ENCODE measurements at places on chromosomes 7 and 10.

- DNase-seq = no peak
Measured at GRCh38 chr7:51123322-51124019, 193.1 kb downstream of the COBL start.

- DNase-seq = no peak
Measured at GRCh38 chr10:30647089-30647488, 17.5 kb upstream of the LYZL2 start.

DNA sequence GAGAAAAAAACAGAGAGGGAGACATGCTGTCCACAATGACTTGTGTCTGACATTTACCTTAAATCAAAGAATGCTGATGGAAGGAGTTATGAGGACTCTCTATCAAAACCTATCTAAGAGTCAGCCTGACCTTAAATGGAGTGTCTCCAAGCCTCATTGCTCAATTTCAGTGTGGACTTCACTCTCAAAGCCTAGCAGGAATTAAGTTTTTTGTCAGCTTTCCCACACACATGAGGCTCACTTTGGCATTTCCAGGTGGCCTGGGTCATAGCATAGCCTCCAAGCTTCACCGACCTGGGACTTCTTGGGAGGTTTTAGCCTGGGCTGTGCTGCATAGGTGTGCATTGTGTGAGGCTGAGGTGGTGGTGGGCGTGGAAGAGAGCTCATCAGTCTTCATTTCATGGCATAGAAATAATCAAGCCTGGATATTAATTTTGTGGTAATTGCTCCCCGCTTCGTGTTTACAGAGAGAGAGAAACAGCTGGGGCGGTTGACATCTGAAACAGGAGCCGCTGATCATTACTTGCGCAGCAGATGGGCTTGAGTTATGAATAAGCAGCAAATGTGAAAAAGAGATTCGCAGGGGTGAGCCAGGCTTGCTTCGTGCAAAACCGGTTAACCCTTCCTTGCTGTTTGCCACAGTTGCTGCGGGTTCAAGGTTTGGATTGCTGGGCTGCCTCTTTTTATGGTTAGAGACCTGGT is 647.8 kb downstream of the INHBA start:
- no peak for DNase-seq

- no peak for DNase-seq
Measured at GRCh38 chr10:22779331-22780019, 65.1 kb upstream of the PIP4K2A start.

- no peak for DNase-seq
Measured at GRCh38 chr10:22646388-22646853, 68.0 kb downstream of the PIP4K2A start.

- DNase-seq = no peak
Measured at GRCh38 chr10:120517196-120517595, 60.2 kb downstream of the PLPP4 start.

DNA sequence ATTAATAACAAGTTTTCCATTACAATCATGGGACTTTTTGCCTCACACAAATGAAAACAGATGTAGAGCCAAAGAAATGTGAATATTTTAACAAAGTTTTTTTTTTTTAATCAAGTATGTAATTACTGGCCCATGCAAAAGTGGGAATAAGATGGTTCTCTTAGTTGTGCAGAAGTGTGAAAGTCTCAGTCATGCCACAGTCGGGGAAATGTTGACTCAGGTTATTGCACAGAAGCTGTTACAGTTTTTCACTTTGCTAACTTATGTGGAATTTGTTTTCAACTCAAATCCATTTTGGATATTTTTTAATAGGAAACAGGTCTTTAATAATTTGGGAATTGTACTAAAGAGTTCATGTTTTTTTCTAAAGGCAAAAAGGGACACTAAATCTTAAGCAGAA is 44.0 kb upstream of the CAV2 start:
- DNase-seq = no peak

DNA sequence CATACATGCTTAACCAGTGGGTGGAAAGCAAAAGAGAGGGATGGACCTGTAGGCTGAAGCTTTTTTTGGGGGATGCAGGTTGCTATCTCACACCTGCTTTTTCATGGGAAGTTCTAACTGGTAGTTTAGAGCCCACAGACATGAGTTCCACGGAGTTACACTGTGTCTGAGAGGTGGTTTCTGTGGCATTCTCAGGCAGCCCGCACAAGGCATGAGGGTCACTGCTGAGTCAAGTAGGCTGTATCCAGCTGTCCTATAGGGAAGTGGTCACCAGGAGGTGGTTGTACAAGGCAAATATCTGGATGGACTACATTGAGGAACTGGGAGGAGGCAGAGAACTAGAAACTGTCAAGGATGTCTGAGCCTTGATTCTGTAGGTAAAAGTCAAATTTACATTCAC is 351.0 kb upstream of the POM121L12 start:
- no peak for DNase-seq

DNA sequence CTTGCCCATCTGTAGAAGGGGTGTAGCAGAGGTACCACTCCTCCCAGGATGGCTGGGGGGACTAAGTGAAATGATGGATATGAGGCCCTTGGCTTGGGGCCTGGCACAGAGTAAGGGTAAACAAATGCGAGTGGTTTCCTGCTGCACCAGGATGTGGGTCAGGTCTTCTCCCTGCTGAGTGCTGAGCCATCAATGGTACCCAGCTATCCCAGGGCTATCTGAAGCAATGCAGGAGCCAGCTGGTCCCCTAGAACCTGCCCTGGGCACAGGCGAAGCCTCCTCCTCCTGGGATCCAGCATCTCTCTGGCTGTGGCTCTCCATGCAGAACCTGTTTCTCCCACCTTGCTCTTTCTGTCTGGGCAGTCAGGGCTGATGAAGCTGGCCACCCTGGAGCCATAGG is 20.9 kb upstream of the GOLGA7B start:
- no peak for DNase-seq

GRCh38 chr7:159306012-159306411 is 161.3 kb upstream of the VIPR2 start:
- no peak for DNase-seq

- DNase-seq = no peak
Measured at GRCh38 chr10:77889277-77889903, 37.2 kb downstream of the DLG5 start.

GRCh38 chr10:121027371-121027770 is 176.2 kb downstream of the WDR11 start:
- no peak for DNase-seq

DNA sequence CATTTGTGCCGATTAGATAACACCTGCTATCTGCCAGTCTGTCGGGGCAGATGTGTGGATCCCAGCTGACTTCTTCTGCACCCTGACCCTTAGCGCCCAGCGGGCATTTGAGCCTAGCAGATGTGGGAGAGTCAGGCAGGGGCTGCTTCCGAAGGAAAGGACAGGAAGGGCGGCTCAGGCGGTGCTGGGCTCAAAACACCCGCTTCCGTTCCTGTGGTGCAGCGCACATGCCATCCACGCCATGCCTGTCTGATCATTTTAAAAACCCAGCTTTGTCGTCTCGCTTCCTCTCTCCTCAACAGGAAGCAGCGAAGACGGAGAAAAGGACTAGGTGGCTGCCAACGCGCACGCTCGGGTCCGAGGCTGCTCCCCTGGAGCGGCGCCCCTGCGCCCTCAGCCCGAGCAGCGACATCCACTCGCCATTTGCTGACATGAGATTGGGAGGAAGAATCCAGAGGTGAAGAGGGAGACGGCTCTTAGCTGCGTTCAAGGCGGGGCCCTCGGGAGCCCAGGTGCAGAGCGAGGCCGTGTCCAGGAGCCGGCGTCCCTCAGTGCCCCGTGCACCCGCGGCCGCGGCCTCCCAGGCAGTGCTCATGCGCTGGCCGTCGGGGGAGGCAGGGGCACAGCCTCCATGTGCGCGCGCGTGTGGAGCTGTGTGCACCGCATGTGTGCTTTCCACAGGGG is 5.9 kb upstream of the BHLHA15 start:
- no peak for DNase-seq

GRCh38 chr10:127449490-127449889 is 99.6 kb upstream of the NPS start:
- DNase-seq = no peak

DNA sequence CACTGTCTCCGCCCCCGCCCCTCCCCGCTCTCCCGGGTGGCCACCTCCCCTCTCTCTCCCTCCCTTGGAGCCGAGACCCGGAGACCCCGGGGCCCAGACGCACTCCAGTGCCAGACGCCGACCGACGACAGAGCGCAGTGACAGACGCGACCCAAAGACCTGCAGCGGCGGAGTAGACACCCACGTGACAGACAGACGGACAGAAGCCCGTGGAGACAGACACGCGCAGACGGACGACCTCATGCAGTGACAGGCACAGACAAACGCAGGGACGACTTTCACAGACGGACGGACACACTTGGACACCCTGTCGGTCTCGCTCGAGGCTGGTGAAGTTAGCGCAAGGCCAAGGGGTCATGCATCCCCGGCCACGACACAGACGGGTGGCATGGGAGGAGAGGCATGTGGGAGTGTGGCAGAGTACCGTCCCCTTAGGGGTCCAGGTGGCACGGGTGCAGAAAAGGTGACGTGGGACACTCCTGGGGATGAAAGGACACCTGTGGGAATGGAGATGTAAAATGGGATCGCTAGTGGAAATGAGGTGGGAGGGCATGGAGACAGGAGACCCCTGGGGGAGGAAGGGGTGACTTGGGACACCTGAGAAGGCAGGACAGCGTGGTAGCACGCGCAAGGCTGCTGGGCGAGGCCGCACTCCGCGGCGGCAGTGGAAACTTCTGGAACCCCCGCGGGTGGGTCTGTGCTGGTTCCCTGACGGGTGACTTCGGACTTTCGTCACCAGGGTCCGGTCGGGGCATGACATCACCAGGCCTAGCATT is 456 bp upstream of the ACHE start:
- no peak for DNase-seq

DNA sequence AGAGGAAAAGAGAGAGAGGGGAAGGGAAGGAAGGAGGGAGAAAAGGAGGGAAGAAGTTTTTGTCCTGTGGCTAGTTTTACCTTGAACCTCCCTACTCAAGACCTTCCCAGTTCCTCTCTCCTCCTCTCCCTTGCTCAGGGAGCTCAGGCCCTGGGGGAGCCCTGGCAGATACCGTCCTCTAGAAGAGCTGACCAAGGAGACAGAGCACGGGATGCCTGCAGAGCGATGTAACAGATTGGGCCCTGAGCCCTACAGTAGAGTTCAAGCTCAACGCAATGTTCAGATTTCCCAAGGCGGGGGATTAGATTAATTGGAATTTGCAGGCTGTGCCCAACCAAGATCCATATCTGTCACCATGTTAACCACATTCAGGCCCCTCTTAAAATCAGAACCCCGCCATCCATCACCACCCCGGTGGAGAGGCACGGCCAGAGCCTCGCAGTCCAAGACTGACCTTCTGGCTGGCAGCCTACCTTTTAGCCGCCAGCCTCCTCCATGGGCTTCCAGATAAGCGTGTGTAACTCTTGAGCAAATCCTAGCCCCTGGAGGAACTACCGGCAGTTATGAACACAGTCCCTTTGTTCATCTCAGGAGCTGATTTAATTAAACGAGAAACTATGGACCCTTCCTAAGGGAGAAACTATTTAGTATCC is 70.6 kb downstream of the KCNMA1 start:
- no peak for DNase-seq

GRCh38 chr7:148803094-148803493 is 81.0 kb downstream of the EZH2 start:
- no peak for DNase-seq

- no peak for DNase-seq
Measured at GRCh38 chr7:77727527-77727926, 31.3 kb downstream of the RSBN1L start.

- DNase-seq = no peak
Measured at GRCh38 chr7:45681596-45682357, 107.6 kb downstream of the ADCY1 start.

GRCh38 chr7:18289788-18290187 is 205.8 kb upstream of the HDAC9 start:
- DNase-seq = no peak

DNA sequence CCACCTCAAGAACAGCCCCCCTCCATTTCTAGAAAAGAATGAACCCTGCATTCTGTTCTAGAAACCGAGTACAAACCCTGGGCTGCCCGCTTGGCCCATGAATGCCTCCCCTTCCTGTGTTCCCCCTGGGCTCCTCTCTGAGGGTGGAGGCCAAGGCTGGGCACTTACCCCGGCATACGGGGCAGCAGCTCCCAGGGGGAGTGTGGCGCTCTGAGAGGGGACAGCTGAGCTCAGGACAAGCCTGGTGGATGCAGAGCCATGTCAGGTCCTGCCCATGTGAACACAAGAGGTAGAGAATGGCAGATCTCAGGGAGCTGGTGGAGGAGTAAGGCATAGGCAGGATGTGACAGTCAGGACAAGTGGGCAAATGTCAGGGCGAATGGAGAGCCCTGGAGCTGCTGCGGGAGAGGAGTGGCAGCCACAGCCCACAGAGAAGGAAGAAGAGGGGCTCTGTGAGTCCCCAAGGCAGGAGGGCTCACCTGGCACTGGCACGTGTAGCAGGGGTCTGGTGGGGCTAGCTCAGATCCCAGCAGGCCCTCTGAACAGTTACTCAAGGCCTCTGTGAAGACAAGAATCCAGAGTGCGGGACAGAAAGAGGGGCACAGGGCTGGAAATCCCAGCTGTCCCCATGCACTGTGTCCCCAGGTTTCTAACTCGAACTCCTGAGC is 18.9 kb downstream of the ATP6V1F start:
- DNase-seq = no peak

- no peak for DNase-seq
Measured at GRCh38 chr10:121033366-121033765, 182.2 kb downstream of the WDR11 start.

GRCh38 chr10:78727728-78728127 is 341.0 kb upstream of the ZMIZ1 start:
- DNase-seq = no peak

GRCh38 chr7:22765609-22766008 is 38.6 kb downstream of the IL6 start:
- no peak for DNase-seq

GRCh38 chr10:69731184-69731583 is 70.5 kb upstream of the COL13A1 start:
- no peak for DNase-seq

GRCh38 chr7:91088156-91088555 is 176.1 kb upstream of the FZD1 start:
- no peak for DNase-seq

GRCh38 chr10:68353537-68353936 is 20.8 kb upstream of the PBLD start:
- no peak for DNase-seq
